ENCODE measurements at places on chromosomes 7 and 10.

- DNase-seq: no peak
These were observed 328.4 kb upstream of the KCND2 start for GRCh38 chr7:119944601-119944972.

GRCh38 chr10:104036518-104037260 lies 49.0 kb downstream of the COL17A1 start:
- no peak for DNase-seq

DNA sequence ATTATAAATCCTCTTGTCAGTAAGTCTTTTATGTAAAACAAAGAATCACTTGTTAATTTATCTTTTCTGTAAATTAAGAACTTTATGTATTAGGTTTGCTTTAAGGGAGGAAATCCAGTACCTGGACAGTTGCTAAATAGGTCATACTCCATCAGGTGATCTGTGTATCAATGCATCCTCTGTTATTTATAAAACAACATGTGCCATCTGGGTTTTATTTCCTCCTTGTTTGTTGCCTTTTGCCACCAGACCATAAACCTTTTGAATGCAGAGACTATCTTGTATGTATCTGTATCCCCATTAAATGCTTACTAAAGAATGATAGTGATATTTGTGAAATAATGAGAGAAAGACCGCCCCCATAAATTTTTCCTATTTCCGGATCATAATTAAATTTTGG lies 70.0 kb downstream of the SLC35B4 start:
- DNase-seq: no peak

GRCh38 chr10:61990761-61991135 lies 89.2 kb downstream of the ARID5B start:
- DNase-seq: no peak

GRCh38 chr10:74049955-74050354 lies 52.0 kb downstream of the VCL start:
- no peak for DNase-seq

GRCh38 chr10:29297678-29298077 lies 8.8 kb downstream of the LYZL1 start:
- DNase-seq: no peak
